Amniotic stem cell (primary cell): ENCODE measurements at places on chromosomes 5 and 9.

DNA sequence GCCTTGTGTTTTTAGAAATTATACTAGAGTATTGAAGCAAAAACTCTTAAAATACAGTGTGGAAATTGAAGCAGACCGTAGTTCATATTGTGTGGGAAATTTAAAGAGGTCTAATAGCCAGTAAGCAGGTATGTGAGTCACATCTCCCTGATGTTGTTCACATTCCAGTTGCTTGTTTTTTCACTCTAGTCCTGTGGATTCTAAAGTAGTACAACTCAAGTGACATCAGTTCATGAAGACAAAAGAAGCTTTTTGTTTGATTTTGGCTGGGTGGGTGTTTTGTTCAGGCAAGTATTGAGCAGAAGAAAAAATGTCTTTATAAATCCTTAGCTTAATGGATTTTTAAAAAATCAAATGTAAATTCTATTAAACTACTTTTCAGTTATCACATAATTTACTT is 216.2 kb downstream of the MAN2A1 start:
- no peak for DNase-seq

GRCh38 chr5:16306812-16307211 is 127.2 kb upstream of the MARCHF11 start:
- no peak for DNase-seq

GRCh38 chr5:34691326-34691725 is 35.2 kb downstream of the RAI14 start:
- DNase-seq, result no peak

- no peak for DNase-seq
These were observed 6.1 kb downstream of the IL4 start for GRCh38 chr5:132679717-132680380.

- DNase-seq, result peak; percentile 56
These were observed 56.4 kb upstream of the RPL26L1 start for GRCh38 chr5:172902497-172903472.

GRCh38 chr9:5764130-5764868 is 68.6 kb downstream of the ERMP1 start:
- DNase-seq, result no peak

- peak; percentile 39 for DNase-seq
These were observed 24.5 kb upstream of the DUSP1 start for GRCh38 chr5:172795318-172795977.

GRCh38 chr9:76218886-76219445 is 175.3 kb downstream of the RFK start:
- no peak for DNase-seq

DNA sequence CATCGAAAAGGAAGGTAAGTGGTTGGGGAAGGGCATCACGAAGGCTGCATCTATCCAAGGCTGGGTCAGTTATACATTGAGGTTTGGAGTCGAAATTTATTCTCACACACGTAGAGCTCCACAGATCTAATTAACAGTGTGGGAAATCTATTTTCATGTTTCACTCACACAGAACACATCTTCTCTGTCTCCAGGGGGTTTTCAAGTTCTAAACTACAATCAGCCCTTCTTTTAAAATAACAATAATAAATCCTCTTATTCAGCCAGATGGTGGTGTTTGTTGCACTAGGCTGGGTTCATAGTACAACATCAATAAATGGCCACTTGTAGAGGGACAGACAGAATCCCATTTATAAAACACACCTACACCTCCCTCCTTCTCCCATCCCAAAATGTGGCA is 174.5 kb upstream of the KLF9 start:
- DNase-seq, result no peak

- no peak for DNase-seq
These were observed 206.4 kb downstream of the C9orf50 start for GRCh38 chr9:129414377-129414992.

DNA sequence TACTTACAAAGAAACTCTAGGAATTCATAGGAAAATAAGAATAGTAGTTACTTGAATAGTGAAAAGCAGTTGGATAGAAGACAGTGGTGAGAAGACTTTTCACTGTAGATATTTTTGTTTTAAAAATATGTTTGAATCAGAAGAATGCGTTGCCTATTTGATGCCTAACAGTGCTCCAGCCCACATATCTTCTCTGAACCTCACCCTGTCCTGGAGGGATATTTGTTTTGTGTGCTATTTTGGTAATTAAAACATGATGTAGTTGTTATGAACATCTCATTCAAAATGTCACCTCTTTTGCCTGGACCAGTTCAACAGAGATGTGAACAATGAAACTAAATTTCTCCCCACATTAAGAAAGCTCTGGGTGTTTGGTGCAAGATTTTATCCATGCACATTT is 87.6 kb downstream of the CARTPT start:
- DNase-seq, result no peak

- DNase-seq, result no peak
These were observed 84.7 kb downstream of the HSD17B3 start for GRCh38 chr9:96217294-96217707.

DNA sequence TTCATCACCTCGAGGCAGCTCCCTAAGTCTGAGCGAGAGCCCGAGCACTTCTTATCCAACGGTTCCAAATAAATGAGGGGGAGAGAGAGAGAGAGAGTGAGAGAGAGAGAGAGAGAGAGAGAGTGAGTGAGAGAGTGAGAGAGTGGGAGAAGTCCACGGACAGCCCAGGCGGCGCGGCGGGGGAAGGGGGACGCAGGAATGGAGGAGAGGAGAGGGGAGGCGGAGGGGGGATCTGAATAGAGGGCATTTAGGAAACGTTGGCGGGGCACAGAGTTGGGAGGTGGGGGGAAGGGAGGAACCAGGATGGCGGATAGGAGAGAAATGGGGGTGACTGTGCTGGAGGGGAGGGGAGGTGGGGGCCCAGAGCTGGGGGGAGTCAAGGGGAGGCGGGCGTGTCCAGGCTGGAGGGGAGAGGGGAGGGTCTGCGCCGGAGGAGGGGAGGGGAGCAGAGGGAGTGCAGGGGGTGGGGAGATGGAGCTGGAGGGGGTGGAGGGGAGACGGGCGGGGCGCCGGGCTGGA is 398 bp upstream of the BASP1 start:
- DNase-seq, result no peak

GRCh38 chr9:74718709-74719108 is 169.0 kb downstream of the TRPM6 start:
- no peak for DNase-seq

DNA sequence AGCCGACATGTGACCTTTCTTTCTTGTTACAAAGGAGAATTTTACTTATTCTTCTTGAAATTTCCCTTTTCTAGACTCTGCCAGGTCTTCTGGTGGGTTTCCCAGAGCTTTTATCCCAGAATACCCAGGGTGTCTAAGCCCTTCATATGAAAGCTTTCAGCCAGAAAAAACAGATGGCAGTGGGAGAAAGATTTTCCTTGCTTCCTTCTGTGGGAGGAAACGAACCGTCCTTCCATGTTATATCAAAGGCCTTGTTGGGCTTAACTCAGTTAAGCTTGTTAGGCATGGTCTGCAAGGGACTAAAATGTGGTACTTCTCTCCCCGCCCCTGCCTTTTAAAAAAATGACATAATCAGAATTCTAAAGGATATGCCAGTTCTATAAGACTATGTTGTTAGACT is 47.5 kb downstream of the SPATA31D1 start:
- no peak for DNase-seq

GRCh38 chr5:26872337-26872736 is 166.0 kb downstream of the CDH9 start:
- DNase-seq, result no peak

DNA sequence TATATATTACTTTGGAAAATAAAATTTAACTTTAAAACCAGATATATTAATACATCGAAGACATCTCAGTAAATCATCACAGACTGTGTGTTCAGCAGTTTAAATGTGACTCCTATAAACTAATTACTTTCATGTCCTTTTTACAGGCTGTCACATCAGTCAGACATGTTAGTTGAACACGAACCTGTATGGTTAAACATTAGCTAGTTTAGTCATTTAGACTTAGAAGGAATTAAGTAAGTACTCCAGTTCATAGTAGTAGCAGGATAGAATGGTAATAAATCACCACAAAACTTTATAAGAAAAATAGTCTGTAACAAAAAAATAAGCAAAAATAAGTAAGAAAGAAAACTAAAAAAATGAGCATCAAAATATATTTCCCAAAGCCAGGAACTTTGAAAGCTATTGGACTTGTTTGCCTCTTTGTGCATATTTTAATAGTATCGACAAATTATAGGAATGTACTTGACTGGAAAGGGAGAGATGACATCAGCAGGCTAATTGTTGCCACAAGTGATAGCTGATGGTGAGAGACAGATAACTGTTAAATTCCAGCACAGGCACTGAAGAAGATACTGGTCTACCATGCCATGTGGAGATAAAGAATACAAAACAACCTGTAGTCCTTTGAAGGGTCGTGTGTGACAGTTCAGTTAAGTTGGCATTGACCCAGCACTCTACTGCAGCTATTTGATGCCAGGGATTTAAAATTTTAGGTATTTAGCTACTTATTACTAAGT is 83.9 kb downstream of the RIC1 start:
- DNase-seq, result no peak

DNA sequence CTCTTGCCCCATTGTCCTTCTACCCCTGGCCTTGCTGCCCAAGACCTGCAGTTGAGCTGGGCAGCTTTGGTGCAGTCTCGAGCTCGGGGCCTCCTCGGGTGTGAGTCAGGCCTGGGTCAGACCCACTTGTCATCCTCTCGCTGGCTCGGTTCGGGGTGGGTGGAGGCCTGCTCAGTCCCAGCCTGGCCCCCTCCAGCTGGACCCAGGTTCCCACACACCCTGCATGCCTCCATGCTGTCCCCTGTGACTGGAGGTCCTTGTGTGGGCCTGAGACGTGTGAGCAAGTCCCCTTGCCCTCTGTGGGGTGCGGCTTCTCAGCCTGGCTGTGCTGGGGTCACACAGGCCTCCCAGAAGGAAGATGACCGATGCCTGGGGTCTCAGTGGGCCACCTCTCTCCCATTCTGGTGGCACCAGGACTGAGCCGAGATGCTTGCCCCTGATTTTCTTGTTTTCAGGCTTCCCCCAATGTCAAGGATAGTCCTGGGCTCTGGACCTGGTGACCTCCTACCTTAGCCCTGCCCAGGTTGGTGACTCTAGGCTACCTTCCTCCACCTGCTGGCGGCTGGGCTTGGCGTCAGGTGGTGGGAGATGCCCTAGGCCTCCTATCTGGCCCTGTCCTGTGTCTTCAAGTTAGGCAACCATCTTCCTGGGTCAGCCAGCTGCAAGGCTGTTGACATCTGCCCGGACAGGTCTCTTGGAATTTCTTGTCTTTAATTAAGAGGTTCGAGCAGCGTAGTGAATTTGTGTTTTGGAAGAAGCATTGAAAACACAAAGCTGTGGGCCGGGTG is 15.1 kb downstream of the WNK2 start:
- no peak for DNase-seq

DNA sequence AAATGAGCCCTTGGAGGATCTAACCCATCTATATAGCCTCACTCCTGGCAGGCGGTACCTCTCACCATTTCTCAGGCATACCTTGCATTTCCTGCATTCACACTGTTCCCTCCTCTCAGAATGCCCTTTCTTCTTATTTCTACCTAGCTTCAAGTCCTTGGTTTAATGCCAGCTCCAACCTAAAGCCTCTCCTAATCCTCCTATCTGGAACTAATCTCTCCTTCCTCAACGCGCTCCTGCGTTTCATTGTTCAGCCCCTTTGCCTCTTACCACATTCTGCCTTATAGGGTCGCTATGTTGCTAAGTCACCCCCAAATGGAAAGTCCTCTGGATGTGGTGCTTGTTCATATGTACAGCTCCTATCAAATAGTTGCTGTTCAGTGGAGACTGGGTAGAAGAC is 288.5 kb upstream of the TUT7 start:
- no peak for DNase-seq

DNA sequence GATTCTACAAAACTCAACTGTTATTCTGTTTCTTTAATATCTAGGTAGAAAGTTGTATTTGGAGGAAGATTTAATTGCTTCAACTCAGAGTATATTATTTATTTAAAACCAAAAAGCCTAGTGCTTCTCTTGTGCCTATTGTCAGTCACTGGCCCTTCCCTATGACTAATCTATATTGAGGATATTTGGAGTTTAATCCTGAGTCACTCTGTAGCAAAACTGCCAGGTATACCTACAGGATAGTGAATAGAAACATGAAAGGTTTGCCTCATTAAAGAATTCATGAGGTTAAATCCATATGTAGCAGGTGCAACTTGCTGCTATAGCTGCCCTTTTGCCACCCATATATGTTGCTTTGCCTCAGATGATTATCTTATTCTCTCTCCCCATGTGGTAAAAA is 15.1 kb downstream of the PLK2 start:
- no peak for DNase-seq

- DNase-seq, result no peak
These were observed 297.0 kb downstream of the SH3GL2 start for GRCh38 chr9:17875886-17876285.

DNA sequence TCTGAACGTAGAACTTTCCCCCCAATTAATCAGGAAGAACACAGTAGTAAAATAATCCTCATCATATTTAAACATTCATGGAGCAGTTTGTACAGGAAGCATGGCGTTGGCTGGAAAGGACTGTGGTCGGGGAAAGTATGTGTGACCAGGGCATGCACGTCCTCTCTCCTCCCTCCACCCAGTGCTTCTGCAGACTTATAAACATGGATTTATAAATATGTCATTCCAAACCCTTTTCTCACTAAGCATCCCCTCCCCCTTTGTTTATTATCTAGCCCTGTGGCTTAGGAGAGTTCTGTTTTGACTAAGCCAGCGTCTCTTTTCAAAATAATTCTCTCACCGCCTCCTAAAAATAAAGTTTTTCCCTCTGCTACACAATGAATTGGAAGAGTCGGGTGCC is 70.4 kb upstream of the DAP start:
- DNase-seq, result peak; percentile 63

DNA sequence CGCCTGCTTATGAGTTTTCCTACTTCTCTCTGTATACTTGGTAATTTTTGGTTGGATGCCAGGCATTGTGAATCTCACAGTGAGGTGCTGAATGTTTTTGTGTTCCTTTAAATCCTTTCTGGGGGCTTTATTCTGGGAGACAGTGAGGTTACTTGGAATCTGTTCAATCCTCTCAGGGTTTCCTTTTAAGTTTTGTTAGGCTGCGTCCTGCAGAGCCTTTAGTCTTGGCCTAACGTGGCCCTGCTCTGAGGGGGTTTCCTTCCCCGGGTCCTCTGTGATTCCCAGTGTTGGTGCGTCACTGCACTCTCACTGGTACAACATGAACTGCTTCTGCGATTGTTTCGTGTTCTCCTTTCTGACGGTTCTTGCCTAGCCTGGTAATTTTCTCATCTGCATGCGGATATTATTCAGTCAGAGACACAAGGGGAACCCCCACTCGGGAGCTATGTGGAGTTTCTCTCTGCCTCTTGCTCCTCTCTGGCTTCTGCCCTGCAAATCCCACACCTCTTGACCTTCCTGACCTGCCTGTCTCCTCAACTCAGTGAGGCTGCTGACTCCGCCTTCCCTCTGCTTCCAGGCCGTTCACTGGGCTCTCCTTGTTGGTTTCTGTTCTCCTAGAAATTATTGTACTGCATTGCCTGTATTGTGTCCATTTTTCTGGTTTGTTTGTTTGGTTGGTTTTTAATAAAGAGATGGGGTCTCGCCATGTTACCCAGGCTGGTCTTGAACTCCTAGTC is 128.1 kb downstream of the DAB2IP start:
- no peak for DNase-seq

GRCh38 chr5:127513408-127513970 is 4.0 kb upstream of the PRRC1 start:
- DNase-seq, result no peak
